HCEC 1CT (cell line): ENCODE measurements at places on chromosomes 4 and X.

DNA sequence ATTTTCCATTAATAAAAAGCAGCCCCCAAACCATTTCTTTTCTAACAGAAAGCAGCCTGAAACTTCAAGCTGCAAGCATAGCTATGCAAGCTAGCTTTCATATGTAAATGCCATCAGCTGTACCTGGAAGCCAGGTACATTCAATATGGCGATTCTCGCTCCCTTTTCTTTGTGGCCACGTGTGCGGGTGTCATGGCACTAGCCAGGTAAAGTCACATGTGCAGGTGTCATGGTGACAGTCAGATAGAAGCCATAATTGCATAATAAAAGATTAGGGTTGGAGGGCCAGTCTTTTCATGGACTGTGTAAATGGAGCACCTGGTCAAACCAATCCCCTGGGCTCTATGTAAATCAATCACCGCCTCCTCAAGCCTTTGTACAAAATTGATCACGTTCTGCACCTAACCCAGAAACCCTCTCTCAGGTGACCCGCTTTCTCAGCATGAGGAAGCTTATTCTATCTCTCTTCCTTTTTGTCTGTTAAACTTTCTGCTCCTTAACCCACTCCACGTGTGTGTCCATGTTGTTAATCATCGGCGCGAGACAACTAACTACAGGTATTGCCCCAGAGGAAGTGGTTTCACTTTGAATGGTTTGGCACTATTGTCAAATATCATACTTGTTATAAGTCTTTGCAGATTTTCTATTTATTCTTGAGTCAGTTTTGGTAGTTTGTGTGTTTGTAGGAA, 18.0 kb upstream of the RHOXF2 start:
- no peak for DNase-seq

GRCh38 chrX:43175434-43175833, 397.5 kb upstream of the PPP1R2C start:
- DNase-seq = no peak

- no peak for DNase-seq
Measured at GRCh38 chrX:134752558-134752957, 94.3 kb upstream of the PLAC1 start.

GRCh38 chr4:138298431-138298830, 56.3 kb upstream of the SLC7A11 start:
- DNase-seq = no peak

- peak; percentile 10 for DNase-seq
Measured at GRCh38 chr4:47462799-47463234, 685 bp downstream of the COMMD8 start.

DNA sequence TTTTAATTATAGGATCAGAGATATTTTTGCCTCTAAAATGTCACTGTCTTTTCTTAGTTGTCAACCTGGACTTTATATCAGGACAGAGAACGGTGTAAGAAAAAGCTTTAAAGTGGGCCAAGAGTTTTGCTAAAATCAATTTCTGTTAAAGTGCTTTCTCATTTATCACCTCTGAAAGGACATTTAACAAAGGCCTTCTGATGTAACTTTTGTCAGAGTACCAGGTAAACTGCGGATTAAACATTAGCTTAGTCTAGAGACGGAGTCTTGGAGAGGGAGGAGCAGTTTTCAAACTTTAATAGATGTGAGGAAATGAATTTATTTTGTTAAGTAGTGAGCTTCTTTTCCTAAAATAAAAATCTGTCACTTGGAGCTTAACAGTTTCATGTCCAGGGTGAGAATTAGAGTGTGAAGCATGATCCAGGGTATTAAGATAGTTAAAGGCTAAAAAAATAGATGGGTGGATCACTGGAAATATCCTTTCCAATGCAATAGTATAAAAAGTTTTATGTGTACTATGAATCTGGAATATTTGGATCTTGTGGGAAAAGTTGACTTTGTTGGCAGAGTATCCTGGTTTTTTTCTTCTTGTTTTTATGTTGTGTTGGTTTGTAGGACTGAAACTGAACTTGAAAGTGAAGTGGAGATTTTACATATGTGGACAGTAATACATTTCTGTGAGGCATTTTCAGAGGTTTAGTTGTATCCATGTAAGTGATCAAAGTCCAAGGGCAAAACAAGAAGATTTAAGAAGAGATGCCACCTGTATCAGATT, 33.6 kb upstream of the BMPR1B start:
- no peak for DNase-seq

- DNase-seq = no peak
Measured at GRCh38 chrX:21723084-21723483, 34.8 kb downstream of the SMPX start.

GRCh38 chrX:41095908-41096307, 10.7 kb downstream of the USP9X start:
- no peak for DNase-seq

DNA sequence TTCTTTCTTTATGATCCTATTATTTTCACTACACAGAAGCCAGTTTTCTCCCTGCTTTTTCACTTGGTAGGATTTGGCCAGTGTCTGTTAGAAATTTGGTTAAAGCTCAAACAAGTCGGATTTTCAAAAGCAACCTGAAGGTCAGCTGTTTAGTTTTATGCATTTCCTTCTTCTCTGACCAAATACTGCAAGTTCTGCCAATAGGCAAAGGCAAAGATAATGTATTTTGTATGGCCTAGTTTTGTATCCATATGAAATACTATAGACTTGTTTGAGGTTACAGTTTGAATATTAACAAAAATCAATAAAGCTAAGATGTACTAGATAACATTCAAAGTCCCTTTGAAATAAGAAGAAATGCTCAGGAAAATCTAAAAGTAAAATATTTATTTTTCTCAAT, 439.4 kb downstream of the TRIML1 start:
- no peak for DNase-seq

- peak; percentile 51 for DNase-seq
Measured at GRCh38 chr4:158856852-158857251, 88.0 kb downstream of the FNIP2 start.

DNA sequence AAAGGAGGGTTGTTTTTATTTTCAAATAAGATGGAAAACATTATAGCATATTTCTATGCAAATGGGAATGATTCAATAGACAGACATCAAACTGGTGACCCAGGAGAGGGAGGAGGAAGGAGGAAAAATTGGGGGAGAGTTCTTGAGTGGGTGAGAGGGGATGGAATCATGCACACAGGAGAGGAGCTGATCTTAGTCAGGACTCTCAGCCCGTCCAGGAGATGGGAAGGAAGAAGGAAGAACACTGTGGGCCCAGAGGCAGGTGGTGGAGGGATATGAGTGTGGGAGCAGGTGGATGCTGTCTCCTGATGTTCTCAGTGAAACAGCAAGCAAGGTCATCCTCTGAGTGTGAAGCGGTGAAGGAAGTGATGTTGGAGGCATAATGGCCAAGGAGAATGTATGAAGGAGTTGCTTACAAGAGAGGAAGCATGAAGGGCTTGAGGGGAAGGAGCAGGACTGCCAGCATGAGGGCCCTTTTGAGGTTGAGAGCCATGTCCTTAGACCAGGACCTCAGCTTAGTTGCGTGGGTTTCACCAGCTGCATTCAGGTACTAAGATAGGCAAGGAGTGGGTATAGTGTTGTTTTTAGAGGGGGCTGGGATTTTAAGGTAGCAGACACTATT, 161.7 kb upstream of the NAP1L5 start:
- DNase-seq = no peak

DNA sequence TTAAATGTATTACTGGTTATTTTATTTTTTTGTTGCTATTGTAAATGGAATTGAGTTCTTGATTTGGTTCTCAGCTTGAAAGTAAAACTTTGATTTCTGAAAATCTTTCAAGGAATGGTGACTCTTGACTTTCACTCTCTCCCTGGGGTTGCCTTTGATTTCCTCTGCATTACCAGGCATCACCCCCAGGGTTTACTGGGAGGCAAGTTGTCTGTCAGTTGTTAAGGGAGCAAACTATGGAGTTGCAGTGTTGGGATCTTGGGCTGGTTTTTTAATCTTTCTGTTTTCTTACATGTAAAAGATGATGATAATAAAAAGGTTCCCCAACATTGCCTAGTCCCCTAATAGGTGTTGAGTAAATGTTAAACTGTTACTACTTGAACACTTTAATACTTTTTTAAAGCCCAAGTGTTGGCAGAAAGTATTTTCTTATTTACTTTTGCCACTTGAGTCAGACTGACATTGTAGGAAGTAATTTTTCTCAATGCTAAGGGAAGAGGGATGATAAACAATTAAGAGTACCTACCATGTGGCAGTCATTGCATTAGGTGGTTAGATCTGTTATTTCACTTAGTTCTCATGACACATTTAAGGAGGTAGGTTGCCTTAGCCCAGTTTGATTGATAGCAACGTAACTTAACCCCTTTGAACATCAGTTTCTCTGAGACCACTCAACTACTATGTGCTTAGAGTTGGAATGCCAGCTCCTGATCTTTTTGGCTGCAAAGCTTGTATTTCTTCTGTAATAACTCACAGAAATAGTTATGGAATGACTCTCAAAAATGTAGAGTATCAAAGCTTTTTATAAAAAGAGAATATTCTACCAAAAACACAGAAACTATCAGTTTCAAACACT, 67.1 kb downstream of the DCLK2 start:
- DNase-seq = peak; percentile 28

- no peak for DNase-seq
Measured at GRCh38 chrX:97842468-97843199, 958.9 kb downstream of the RPA4 start.

- DNase-seq = no peak
Measured at GRCh38 chr4:78014889-78015886, 41.9 kb upstream of the FRAS1 start.

GRCh38 chr4:13322681-13323101, 161.4 kb downstream of the RAB28 start:
- DNase-seq = peak; percentile 17

GRCh38 chr4:7236847-7237246, 44.5 kb downstream of the SORCS2 start:
- DNase-seq = no peak

- DNase-seq = no peak
Measured at GRCh38 chr4:6109842-6110560, 90.3 kb downstream of the JAKMIP1 start.

- DNase-seq = no peak
Measured at GRCh38 chr4:79623021-79623870, 215.2 kb upstream of the GK2 start.

- DNase-seq = no peak
Measured at GRCh38 chr4:16503421-16504100, 277.3 kb upstream of the TAPT1 start.

GRCh38 chr4:181896614-181897013, 346.6 kb upstream of the TENM3 start:
- no peak for DNase-seq

DNA sequence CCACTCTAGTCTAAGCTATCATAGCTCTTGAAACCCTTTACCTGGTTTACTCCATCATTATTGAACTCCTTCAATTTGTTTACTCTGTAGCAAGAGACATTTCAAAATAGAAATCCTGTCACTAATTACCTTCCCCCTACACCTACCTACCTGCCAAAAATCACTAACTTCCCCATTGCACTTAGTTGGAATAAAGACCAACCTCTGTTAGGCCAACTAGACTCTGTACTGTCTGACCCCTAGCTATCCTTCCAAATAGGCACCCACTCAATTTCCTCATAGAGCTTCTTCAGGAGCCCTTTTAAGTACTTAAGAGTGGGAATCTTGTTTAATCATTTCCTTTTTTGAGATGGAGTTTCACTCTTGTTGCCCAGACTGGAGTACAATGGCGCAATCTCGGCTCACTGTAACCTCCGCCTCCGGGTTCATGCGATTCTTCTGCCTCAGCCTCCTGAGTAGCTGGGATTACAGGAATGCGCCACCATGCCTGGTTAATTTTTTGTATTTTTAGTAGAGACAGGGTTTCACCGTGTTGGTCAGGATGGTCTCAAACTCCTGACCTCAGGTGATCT, 8.9 kb upstream of the CDKL2 start:
- no peak for DNase-seq

- no peak for DNase-seq
Measured at GRCh38 chr4:98639523-98639922, 18.9 kb downstream of the TSPAN5 start.

- no peak for DNase-seq
Measured at GRCh38 chrX:109622270-109622669, 2.7 kb downstream of the KCNE5 start.

GRCh38 chr4:112085156-112086035, 59.9 kb upstream of the FAM241A start:
- no peak for DNase-seq

GRCh38 chrX:37746218-37746941, 33.5 kb upstream of the CYBB start:
- no peak for DNase-seq

GRCh38 chr4:27027428-27027827, 166.8 kb downstream of the STIM2 start:
- DNase-seq = no peak

- DNase-seq = no peak
Measured at GRCh38 chr4:174427571-174428140, 94.6 kb downstream of the HPGD start.

DNA sequence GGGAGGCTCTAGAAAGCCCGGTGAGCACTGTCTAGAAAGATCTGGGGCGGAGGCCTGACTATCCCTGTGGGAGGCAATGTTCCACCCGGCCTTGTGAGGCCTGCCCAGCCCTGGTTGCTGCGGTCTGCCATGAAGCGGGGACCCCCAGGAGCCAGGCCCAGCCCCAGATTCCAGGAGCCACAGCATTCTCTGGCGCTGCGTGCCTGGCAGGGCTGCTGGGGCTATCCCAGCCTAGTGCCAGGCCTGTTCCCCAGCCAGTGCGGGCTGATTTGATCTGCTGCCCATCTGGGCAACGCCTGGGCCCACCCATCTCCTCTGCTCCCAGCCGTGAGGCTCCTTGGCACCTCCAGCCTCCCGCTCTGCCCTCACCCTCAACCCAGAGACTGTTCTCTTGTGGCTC, 19.6 kb downstream of the ATP2B3 start:
- no peak for DNase-seq

DNA sequence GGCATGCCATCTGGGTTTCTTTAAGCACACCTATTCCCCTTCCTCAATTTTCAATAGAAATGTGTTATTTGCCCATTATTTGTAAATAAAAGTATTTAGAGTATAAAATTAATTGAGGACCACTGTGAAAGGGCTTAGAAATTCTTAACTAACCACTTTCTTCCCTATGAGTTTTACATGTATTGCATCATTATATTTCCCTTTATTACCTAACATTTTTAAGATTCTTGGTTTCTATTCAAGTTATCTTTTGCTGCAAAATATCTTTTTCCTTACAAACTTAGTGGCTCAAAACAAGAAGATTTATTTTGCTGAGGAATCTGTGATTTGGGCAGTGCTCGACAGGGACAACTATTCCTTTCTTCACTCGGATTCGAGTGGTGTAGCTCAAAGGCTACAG, 40.5 kb downstream of the GRID2 start:
- DNase-seq = no peak

GRCh38 chr4:141524116-141524515, 112.3 kb upstream of the IL15 start:
- peak; percentile 51 for DNase-seq

GRCh38 chrX:122880952-122881351, 303.1 kb upstream of the GRIA3 start:
- DNase-seq = no peak

GRCh38 chr4:105210916-105211315, 64.2 kb downstream of the TET2 start:
- no peak for DNase-seq

DNA sequence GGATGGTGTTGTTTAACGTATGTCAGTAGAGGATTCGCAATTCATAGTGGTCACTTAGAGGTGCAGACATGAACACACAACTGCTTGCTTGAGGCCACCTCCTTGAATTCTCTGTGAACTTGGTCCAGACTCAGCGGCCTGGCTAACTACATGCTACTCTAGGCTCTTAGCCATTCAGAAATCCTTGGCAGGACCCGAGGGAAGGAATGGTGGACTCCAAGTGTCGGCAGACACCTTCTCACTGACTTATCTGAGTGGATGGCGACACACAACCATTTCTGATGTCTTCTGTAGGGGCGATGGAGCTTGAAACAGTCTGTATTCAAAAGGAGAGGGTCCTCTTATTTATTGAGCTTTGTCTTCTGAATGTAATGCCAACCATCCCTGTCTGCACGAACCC, 24.4 kb downstream of the ADGRL3 start:
- no peak for DNase-seq
